ENCODE measurements at places on chromosomes 3 and 15.
A peak's percentile ranks its signal among the peaks of the same experiment; 100 is the strongest.

DNA sequence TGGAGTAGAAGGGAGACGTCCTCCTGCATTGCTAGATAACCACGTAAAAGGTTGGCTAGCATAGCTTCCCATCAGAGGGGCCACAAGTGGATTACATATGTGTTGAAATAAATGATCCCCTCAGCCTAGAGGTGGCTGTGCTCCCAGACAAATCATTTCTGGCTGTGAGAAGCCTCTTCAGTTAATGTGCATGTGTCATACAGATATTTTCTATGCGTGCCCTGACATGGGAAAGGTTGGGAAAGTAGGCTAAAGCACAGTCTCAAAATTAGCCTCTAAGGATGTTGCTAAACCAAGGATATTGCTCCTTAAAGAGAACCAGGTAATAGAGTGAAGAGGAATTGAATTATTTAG, 17.8 kb downstream of the USP3 start:
- DNase-seq: no peak

GRCh38 chr3:7821858-7822257, 679.8 kb upstream of the LMCD1 start:
- no peak for DNase-seq

DNA sequence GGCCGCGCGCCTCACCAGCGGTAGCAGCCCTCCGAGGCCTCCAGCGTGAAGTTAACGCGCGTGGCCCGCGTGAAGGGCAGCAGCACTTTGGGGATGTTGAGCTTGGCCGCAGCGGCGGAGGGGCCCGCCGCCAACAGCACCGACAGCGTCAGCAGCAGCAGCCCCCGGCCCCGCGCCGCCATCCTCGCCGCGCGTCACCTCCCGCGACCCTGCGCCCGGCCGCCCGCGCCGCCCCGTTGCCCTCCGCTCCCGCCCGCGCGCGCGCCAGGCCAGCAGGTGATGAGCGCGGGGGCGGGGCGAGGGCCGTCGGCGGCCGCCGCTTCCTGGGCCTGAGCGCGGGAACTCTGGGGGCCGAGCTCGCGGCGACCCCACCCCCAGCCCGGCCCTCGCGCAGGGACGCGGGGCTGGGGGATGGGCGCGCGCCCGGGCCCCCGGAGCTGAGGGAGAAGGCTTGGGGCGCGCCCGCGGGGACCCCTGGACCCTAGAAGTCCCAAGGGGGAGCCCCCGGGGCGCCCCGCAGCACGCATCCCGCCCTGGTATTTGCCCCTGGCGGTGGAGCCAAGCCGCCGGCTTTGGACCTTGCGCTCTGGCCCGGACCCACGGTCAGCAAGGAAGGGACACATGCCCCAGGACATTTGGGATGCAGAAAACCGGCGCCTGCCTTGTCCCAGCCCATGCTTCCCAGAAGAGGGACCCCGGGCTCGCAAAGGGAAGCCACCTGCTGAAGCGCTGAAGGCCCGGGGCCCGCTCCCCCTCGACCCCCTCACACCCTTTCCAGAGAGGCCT, at the start of gene NUP210:
Gene NUP210, minus strand, starts transcription at position 278 of the 786 bp plus-strand sequence. Its CDS starts 96 bp downstream, at position 182.
- peak; percentile 67 for DNase-seq

DNA sequence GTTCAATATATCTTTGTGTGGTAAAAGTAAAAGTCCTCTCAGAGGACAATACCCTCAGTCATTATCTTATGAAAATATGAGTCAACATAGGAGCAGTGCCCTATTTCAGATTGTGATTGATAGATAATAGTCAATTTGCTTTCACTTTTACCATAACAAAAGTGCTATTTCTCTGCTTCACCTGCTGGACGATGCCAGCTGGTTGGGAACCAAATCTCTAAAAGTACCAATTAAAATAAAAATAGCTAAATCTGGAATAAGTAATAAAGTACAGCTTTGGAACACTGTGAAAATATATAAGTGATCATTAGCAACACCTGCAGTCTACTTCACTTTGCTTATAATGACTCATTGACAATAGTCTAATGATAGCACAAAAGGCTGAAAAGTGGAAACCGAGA, 390.3 kb upstream of the AGTR1 start:
- no peak for DNase-seq

- no peak for DNase-seq
Measured at GRCh38 chr3:156817646-156818272, 8.4 kb upstream of the LEKR1 start.

DNA sequence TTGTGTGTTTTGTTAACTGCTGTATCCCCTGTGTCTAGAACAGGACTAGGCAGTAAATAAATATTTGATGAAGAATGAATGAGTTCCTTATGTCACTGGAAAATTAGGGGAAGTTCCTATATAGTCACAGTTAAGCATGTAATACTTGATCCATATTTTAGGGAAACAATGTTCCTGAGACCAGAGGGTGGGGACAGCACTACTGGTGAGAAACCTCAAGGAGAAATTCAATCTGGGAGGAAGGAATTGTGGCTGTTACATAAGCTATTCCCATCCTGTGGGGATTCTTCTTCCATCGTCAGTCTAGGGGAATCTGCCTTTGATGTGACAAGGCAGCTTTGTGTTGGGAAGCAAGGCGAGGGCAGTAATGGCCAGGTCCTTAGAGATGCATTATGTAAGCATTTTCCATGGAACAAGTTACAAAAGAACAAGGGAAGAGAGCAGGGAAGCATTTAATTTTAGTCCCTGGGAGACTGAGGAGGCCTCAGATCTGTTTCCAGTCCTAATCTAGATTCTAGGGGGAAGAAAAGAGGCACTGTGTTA, 219.3 kb upstream of the TTC14 start:
- no peak for DNase-seq

GRCh38 chr3:64131725-64132469, 93.4 kb downstream of the PRICKLE2 start:
- no peak for DNase-seq

- peak; percentile 74 for DNase-seq
Measured at GRCh38 chr3:140051019-140051957, 116.3 kb downstream of the CLSTN2 start.

DNA sequence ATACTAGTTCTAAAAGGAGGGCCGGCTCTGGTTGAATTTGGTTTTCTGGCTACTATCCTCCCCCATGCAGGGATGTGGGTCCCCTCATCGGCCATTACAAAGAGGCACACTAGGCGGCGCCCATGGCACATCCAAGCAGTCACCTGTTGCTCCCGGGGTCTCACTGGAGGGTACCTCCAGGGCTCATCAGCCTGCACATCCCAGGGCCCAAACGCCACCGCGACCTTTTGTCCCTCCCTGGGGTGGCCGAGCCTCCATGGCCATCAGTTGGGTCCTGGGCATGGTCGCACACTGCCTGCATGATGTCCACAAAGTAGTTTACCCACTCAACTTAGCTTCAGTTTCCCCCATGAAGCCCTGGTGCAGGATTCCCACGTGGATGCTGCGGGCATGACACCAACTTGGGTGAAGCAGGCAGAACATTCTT, 28.3 kb downstream of the IDH3A start:
- DNase-seq: peak; percentile 67

DNA sequence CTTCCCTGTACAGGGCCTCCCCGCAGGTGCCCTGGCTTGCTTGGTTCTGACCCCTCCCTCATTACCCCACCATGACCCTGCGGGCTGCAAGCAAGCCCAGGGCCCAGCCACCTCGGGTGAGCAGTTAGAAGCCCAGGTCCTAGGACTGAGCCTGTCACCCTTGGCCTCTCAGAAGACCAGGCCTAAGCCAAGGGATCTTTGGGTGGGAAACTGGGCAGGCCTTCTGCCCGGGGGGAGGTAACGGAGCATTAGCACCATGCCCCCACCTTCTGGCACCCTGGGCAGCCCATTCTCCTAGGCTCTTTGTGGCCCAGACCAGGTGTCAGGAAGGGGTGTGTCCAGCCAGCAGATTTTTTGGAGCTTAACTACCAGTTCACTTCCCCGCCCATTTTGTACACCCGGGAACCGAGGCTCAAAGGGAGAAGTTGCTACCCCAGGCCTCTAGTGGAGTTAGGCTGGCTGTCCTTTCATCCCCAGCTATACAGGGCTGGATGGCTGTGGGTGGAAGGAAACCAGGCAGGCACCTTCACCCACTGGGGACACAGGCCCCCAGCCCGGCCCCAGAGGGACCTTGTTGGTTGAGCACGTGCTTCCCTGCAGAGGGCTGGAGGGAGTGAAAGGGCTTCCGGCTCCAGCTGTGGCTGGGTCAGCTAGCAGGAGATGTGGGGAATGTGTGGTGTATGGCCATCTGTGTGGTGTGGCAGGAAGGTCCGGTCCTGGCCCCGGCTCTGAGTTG, 1.4 kb downstream of the CSK start:
- DNase-seq: peak; percentile 42

DNA sequence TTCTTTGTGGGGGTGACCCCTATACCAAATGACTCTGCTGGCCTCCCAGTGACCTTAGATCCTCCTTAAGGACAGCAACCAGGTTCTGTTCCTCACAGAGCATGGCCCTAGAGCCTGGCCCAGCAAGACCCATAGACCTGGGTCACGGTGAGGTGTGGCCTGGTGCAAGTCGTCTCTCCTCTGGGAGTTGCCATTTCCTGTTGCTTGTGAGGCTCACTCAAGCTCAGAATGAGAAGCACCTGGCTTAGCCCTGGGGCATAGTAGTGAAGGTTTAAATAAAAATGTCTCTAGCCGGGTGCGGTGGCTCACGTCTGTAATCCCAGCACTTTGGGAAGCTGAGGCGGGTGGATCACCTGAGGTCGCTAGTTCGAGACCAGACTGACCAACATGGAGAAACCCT, 131.3 kb downstream of the SMAD6 start:
- no peak for DNase-seq

GRCh38 chr3:9190276-9190675, 59.2 kb downstream of the SRGAP3 start:
- DNase-seq: no peak

DNA sequence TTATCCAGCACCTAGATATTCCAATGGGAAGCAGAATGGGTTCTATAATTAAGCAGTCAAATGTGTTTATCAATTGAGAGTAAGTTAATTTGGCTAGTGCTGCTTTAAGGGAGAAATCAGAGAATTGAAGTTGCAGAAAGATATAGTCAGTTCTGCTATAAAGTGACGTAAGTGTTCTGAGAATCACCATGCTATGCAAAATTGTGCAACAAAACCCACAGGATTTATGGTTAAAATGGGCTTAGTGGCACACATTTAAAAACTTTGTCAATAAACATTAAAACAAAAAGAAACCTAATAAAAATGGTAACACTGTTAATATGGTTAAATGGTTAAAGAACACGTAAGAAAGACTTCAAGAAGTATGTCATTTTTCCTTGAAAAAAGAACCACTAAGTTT, 74.5 kb downstream of the TMEM108 start:
- no peak for DNase-seq

DNA sequence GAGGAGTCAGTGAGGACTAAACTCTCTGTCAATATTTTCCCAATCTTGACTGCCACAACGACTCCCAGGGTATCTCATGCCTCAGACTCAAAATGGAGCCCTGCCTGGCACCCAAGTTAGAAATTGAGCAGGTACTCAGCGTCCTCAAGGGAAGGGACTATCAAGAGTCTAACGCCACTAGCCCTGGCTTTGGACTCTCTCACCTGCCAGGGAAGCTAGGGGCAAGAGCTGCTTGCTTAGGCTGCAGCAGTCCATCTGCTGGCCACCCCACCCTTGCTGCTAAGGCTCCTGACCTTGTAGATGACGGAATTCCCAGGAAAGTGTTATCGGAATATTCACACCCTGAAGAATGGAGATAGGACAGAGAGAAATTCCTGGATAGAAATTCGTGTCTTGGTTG, 33.0 kb downstream of the ZIC4 start:
- DNase-seq: no peak

GRCh38 chr3:177743173-177743890, 546.0 kb upstream of the TBL1XR1 start:
- no peak for DNase-seq

DNA sequence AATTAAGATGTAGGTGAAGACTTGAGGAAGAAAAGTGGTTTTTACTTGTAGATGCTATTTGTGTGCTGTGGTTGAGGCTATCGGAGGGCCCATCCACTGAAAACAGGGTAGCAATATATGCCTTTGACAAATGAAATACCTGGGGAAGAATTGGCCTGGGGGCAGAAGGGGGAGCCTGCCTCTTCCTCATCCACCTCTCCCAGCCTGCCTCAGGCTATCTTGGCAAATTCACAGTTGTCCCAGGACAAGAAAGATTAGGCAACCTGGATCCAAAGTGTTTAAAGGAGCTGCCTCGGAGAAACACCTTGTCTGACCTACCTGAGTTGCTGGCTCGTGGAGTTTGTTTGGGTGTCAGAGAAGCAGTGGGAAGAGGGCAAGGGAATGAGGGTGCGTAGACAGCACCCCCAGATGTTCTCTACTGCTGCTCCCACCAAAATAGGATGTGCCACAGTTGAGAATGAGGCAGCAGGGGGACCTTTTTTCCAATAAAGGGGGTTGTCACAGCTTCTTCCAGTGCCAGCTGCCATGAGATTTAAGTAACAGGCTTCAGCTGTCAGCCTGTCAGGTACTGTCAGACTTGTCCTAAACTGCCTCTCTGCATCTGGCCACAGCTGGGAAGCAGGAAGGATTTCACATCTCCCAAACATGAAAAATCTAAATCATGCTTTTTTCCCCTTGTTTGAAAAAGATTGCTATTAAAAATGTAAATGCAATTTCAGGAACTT, 9.2 kb downstream of the PLEKHO2 start:
- no peak for DNase-seq

GRCh38 chr3:194526164-194526563, 39.4 kb upstream of the ATP13A3 start:
- no peak for DNase-seq

GRCh38 chr3:59563072-59563605, 513.3 kb upstream of the CFAP20DC start:
- no peak for DNase-seq

- DNase-seq: no peak
Measured at GRCh38 chr3:66586853-66587252, 86.0 kb upstream of the LRIG1 start.

DNA sequence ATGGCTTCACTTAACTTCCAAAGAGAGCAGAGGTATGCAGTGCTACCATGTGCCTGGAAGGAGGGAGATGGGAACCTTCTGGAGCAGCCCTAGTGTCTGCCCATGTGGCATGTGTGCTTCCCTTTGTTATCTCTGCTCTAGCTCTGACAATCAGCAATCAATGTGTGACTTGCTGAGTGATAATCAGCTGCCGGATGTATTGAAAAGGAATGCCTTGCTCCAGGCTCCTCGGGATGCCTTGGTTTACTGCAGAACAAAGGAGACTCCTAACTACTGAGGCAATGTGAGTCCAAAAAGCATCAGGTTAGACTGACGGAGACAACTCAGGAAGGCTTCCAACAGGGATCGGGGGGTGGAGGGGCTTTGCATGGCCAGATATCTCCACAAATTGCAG, 36.0 kb upstream of the CORO2B start:
- no peak for DNase-seq

- DNase-seq: no peak
Measured at GRCh38 chr3:22288756-22289155, 537.7 kb upstream of the ZNF385D start.

DNA sequence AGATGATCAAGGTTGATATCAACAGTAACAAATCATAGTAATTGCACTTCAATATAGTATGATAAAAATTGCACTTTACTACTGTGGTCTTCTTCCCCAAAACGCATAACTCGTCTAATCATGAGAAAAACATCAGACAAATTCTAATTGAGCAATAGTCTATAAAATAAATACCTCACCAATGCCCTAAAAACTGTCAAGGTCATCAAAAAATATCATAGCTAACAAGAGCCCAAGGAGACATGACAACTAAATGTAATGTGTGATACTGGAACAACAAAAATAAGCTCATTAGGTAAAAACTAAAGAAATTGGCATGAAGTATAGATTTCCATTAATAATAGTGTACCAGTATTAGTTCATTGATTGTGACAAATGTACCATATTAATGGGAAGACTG, 85.6 kb upstream of the LRRC3B start:
- no peak for DNase-seq

- DNase-seq: no peak
Measured at GRCh38 chr3:130091958-130092357, 10.3 kb downstream of the ALG1L2 start.

- DNase-seq: no peak
Measured at GRCh38 chr3:130073582-130073981, 8.0 kb upstream of the ALG1L2 start.

Measured in BE2C (cell line).